ENCODE measurements at places on chromosomes 13 and 19. TPM values are rescaled to one million over a fixed set of nuclear protein-coding genes. Genes with fewer than 3 reads are reported as not detected.

DCLK1 gene
- 12.6 TPM for polyA plus RNA-seq

SKA3 gene
- polyA plus RNA-seq = 6.9 TPM

NXNL1 gene
- polyA plus RNA-seq = not detected

PSG7 gene
- polyA plus RNA-seq = not detected

ZSCAN4 gene
- polyA plus RNA-seq = not detected

MTUS2 gene
- 3.2 TPM for polyA plus RNA-seq

TM9SF2 gene
- polyA plus RNA-seq = 110 TPM

CEBPA gene
- 5.0 TPM for polyA plus RNA-seq

ZNF837 gene
- 1.4 TPM for polyA plus RNA-seq

ZNF525 gene
- polyA plus RNA-seq = 1.1 TPM

PTBP1 gene
- 436 TPM for polyA plus RNA-seq

SYT5 gene
- 51.8 TPM for polyA plus RNA-seq

OCEL1 gene
- polyA plus RNA-seq = 28.2 TPM

GIPR gene
- polyA plus RNA-seq = 0.19 TPM
